ENCODE measurements at places on chromosomes 3 and 15.

DNA sequence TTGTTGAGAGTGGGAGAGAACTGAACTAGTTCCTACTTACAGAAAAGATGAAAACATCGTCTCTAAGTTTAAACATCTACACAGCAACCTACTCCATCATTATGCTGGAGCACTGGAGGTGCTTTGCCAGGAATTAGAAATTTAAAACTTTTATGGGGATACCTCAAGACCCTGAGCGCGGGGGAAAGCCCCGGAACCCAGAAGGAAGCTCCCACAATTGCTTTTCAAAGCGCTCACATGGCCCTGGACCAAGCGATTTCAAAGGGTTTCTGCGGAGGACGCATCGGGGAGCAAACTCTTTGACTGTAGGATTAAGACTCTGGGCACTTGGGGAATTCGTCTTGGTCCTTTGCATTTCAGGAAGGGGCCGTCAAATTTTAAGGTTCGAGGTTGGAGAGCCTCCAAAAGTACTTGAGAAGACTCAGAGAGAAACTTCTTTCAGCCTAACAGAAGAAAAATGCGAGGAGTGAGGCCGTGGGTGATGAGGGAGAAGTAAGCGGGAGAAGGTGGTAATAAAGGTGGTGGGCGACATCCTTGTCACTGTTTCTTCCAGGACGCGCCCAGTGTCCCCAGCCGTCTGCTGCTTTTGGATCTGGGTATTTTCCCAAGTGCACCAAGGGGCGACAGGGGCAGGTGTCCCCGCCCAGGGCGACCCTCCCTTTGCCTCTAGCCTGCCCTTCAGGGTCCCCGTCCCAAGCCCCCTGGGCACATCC is 591 bp downstream of the PROK2 start:
- no peak for DNase-seq

- DNase-seq = peak; percentile 94
Measured at GRCh38 chr3:66038726-66039589, at the start of gene MAGI1. Gene MAGI1 (minus strand): TSS chr3:66038918. CDS start chr3:66038308, 610 bp downstream.

GRCh38 chr3:78926523-78926922 is 841.3 kb downstream of the ROBO1 start:
- DNase-seq = no peak

DNA sequence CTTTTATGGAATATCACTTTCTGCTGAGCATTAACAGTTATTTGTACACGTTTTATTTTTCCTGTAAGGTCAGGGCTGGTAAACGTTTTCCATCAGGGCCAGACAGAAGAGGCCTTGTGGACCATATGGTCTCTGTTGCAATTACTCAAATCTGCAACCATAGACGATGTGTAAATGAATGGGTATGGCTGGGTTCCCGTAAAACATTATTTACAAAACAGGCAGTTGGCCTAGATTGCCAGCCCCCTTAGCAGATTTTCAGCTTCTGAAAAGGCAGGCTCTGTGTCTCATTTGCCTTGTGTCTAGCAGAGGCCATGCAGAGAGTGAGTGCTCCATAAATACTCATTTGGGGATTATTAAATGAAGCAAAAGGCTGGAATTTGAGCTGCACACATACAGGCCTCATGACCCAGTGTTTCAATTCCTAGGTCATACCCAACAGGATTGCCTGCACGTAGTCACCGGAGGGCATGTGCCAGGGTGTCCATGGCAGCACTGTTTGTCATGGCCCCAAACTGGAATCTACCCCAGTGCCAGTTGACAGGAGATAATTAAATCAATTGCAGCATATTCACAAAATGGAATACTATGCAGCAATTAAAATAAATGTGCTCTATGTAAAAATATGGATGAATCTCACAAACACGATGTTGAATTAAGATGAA is 51.3 kb downstream of the GPD1L start:
- DNase-seq = no peak

DNA sequence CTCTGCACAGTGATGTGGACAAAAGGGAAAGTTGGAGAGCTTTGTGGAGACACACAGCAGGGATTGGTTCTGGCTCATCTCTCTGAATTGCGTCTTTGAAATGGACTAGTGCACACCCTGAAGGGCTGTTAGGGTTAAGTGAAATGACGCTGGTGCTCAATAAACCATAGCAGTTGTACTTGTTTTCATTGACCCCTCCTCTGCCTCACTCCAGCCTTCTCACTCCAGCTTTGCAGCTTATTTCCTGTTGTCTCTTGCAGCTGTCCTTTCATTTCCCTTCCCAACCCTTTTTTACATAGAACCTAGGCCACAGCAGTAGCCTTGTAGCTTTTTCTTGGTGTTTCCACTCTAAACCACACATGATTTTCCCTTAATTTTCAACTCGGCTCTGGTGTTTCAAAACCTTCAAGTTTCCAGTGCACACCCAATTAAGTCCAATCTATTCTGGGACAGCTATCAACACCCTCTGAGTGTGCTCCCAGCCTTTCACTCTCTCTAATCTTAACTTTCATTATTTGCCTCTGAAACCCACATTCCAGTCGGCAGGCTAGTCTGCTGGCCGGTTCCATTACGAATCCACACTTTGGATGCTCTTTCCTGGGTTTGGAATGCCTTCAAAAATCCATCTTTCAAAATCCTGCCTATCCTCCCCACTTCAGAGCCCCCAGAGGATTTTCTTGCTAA is 6.4 kb downstream of the C3orf52 start:
- DNase-seq = no peak

GRCh38 chr15:43538091-43538490 is 20.7 kb downstream of the MAP1A start:
- no peak for DNase-seq

DNA sequence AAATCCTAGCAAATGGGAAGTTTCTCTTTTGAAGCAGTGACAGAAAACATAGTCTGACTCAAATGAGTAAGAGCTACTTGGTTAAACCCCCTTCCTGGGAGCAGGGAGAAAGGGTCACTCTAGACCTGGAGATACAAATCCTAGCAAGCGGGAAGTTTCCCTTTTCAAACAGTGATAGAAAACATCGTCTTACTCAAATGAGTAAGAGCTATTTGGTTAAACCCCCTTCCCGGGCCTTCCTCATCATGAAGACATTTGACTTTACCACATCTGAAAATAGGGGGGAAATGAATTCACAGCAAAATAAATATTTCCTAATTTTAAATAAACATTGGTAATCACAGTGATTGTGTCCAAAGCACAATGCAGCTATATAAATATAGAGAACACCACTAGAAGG is 79.2 kb downstream of the FOXB1 start:
- DNase-seq = no peak

Measured in coronary artery (tissue), 2 donors.